Colonic mucosa (tissue), 4 donors: ENCODE measurements at places on chromosomes 3 and 15. TPM values are rescaled to one million over a fixed set of nuclear protein-coding genes. Genes with fewer than 3 reads are reported as not detected.

Gene PIGZ
- total RNA-seq = 63.7 TPM

Gene RHCG
- total RNA-seq = 0.67 TPM

Gene GPR27
- total RNA-seq = 2.2 TPM

Gene RMDN3
- total RNA-seq = 49.1 TPM

Gene ZNF501
- 3.0 TPM for total RNA-seq

GRCh38 chr15:62426387-62426956 is 261.4 kb upstream of the C2CD4B start:
- no peak overlapping the region for H3K4me3 ChIP-seq
- no peak for DNase-seq
- no peaks in the 10 kb centered on the region for H3K36me3 ChIP-seq
- no peak overlapping the region for H3K27ac ChIP-seq
- H3K4me1 ChIP-seq = no peaks in the 10 kb centered on the region
